ENCODE measurements at places on chromosomes 5 and 9.

DNA sequence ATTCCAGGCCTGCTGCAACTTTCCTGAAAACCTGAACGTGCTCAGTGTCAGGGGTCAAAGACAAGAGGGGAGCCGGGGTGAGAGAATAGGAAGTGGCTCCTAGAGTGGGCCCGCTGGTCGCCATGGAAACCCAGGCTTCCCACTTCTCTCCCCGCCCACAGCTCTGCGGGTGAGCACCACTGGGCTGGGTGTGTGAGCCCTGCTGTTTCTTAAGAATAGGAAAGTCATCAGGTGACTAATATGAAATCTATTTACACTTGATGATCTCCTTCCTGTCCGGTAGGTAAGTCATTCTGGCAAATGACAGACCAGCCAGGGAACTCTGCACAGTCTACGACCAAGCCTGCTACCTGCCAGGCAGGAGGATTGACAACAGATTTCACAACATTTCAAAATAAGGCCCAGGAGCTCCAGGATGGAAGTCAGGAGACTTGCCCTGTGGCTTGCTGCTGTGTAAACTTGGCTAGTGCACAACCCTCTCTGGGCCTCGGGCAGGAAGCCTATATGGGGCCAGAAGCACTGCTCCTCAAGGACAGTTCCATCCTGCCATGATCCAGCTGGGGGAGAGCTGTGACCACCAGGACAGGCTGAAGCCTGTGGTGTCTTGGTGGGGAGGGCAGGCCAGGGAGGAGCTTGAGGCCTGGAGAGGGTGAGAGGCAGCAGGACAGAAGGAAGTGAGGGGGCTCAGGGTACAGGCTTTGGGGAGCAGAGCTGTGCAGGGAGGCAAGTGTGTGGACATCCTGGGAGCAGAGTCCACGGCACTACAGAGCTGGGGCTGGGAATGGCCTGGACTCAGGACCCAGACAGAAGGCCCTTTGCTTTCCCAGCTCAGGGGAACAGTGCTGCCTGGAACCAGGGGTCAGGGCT lies 60.6 kb downstream of the SHB start:
- DNase-seq: peak; percentile 22

DNA sequence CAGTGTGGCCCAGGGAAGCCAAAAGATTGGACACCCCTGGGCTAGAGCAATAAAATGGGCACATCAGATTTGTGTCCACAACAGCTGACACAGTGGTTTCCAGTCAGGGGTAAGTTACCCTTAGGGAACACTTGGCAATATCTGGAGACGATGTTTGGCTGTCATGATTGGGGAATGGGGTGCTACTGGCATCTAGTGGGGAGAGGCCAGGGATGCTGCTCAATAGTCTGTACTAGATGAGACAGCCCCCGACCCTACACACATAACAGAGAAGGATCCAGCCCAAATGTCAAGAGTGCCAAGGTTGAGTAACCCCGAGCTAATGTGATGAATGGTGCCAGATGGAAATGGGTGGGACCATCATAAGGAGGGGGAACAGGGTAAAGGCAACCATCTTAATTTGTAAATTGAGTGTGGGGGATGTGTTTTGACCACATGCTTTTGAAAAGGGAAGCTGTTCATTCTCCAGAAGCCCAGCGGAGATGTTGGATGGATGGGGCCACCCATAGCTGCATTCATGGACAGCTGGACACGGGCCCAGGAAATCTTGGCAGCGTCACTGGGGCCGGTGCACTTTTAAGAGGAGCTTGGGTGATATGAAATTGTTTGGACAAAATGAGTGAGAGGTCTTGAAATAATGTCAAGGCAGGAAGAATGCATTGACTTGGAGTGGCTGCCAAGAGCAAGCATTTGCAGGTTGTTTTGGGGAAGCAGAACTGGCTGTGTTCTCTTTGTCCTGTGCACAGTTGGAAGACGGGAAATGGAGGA lies 33.4 kb downstream of the SYK start:
- peak; percentile 74 for DNase-seq

- no peak for DNase-seq
These were observed 115.4 kb upstream of the SLC44A1 start for GRCh38 chr9:105128908-105129600.

GRCh38 chr9:89739511-89739910 lies 134.7 kb downstream of the GADD45G start:
- DNase-seq: no peak

- DNase-seq: no peak
These were observed 213.2 kb upstream of the RPS23 start for GRCh38 chr5:82491397-82491796.

GRCh38 chr5:61599370-61600122 lies 267.5 kb downstream of the ZSWIM6 start:
- peak; percentile 44 for DNase-seq

DNA sequence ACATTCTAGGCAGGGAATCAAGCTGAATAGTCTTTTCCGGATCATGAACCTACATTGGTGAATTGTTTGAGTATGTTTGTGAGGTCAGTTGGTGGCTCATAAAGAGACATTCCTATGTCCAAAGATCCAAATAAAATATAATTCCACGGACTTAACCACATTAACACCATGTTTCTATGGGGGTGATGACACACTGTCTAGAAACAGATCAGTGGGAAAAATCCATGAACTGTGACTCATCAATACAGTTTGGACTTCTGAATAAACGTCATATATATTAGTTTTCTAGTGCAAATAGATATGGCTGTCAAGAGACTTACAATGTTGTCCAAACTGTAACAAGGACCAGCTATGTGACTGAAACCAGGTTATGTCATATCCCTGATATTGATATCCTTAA lies 509.9 kb upstream of the TYRP1 start:
- no peak for DNase-seq

- DNase-seq: no peak
These were observed 47.8 kb upstream of the TGFBR1 start for GRCh38 chr9:99056886-99057664.

DNA sequence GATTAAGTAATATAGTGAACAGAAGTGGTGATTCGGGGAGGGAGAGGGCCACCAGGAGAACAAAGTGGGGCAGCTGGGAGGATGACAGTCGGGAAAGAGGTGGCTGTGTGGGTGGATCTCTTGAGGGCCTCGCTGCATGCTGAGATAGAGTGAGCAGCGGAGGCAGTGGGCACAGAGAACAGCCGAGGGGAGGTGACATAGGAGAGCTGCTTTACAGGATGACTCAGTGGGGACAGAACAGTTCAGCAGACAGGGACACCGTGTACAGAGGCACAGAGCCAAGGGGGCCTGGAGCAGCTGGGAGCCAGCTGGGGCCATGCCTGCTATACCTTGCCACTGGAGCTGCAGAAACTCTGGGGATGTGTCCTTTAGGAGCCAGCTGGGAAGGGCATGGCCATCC lies 273.9 kb downstream of the GADD45G start:
- peak; percentile 94 for DNase-seq

GRCh38 chr5:105033637-105034400 lies 1471.2 kb upstream of the NUDT12 start:
- no peak for DNase-seq

DNA sequence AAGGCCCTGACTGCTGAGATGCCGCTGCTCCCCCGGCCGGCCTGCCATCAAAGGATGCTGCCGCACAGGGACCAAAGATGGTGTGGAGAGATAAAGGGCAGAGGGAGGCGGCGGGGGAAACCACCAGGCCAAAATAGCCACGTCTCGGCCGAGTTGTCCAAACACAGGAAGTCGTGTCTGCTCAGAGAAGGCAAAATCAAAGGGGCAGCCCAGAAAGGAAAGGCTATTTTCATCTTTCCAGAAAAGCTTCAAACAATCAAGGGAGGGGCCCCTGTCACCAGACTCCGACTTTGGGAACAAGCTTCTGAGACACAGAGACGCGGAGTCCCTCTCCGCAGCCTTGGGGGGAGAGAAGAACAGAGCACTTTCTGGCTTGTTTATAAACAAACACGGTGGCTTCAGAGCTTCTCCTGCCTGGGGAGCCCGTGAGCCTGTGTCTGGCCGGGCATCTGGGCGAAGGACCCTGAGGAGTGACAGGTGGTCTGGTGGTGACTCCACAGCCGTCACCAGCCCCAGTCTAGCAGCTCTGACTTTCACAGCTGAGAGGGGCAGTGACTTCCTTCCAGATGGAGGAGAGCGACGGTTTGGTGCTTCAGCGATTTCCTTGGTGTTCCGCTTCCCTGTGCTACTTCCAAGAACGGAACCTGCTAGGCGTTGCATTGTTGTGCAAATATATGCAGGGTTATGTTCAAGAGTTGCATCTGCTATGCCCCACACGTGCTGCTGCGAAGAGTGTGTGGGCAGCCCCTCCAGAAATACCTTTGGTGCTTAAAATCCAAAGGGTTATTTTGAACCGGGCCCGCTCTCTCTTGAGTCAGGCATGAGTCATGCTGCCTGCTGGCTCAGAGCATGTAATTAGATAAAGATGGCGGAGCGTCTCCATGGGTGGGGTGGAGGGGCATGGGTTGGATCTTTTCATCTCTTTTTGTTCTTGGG lies 24.0 kb downstream of the ADAMTSL2 start:
- no peak for DNase-seq

- DNase-seq: no peak
These were observed 65.5 kb downstream of the EBF1 start for GRCh38 chr5:159034083-159034824.

DNA sequence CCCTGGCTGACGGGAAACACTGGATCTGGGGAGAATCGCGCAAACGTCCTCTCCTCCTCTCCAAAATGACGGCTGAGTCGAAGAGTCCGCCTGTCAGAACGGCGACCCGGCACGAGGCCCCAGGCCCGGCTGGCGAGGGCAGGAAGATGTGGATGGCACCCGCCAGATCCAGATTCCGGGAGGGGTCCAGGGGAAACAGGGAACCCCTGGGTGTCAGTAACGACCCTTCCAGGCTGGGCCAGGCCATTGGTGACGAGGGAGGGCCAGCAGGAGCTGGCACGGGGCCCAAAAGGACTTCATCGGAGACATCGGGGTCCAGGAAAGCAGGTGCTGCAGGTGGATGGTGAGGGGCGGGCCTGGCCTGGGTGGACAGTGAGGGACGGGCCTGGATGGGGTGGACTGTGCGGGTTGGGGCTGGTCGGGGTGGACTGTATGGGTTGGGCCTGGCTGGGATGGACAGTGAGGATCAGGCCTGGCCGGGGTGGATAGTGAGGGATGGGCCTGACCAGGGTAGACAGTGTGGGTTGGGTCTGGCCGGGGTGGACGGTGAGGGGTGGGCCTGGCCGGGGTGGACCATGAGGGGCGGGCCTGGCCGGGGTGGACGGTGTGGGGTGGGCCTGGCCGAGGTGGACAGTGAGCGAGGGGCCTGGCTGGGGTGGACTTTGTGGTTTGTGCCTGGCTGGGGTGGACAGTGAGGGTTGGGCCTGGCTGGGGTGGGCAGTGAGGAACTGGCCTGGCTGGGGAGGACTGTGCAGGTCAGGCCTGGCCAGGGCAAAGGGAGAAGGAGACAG lies 14.0 kb downstream of the SLC6A3 start:
- DNase-seq: no peak

GRCh38 chr9:111400564-111400898 lies 70.5 kb upstream of the OR2K2 start:
- DNase-seq: no peak

DNA sequence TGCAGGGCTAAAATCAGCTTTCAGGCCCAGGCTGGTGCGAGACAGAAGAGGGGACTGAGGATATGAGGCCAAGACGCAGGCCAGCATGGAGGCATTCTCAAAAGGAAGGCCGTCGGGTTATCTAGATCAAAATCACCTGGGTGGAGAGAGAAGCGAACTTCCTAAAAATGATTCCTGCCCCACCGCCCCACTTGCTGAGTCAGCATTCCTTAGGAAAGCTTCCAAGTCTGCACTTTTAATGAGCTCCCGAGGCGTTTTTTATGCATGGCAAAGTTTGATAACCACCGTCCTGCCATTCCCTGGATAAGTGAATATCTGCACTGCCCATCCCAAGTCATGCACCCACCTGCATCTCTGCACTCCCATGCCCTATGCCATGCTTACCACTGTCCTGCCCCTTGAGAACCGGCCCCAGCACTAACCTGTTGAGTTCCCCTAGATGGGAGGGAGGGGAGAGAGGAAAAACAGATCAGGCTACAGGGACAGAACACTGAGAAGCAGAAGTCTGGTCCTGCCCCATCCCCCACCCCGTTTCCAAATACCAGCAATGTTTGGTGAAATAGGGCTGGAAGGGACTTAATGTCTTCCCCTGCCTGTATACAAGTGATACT lies 1.6 kb upstream of the SPOCK1 start:
- DNase-seq: no peak

DNA sequence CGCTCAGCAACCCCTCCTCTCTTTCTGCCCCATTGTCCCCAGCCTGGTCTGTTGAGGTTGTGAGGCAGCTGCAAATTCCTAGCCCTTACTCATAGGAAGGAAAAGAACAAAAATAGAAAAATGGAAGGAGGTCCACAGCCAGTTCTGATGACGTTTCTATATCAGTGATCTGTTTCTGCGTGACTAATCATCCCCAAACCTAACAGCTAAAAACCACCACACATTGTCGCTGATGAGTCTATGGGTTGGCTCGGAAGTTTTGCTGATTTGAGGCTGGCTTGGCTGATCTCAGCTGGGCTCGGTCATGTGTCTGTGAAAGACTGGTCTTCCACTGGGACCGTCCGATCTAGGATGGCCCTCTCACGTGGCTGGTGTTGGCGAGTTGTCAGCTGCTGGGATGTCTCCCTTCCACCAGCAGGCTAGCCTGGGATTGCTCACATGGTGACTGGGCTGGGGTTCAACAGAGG lies 200.6 kb upstream of the ZNF618 start:
- no peak for DNase-seq

DNA sequence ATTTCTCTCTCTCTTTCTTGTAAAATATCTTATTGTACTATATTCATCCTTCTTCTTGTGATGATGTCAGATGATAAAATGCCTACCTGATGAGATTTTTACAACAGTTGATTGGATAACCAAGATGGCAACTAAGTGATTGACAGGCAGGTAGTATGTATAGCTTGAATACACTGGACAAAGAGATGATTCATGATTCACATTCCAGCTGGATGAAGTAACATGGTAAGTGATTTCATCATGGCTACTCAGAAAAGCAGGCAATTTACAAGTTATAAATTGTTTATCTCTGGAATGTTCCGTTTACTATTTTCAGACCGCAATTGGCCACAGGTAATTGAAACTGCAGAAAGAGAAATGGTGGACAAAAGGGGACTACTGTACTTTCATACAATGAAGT lies 1471.7 kb upstream of the C9orf72 start:
- DNase-seq: no peak

DNA sequence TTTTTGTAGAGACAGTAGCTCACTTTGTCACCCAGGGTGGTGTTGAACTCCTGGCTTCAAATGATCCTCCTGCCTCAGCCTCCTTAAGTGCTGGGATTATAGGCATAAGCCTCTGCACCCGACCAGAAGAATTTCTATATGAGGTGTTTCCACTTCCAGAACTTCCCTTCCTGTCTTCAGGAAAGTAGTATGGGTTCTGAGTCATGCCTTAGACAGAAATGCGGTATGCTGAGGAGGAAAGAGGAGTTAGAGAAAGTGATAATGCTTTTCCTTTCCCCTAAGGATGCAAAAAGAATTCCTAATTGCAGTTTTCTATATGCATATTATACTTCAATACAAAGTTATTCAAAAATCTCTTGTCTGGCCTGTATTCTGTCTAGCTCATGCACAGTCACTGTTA lies 16.4 kb upstream of the ADAMTSL1 start:
- DNase-seq: no peak

DNA sequence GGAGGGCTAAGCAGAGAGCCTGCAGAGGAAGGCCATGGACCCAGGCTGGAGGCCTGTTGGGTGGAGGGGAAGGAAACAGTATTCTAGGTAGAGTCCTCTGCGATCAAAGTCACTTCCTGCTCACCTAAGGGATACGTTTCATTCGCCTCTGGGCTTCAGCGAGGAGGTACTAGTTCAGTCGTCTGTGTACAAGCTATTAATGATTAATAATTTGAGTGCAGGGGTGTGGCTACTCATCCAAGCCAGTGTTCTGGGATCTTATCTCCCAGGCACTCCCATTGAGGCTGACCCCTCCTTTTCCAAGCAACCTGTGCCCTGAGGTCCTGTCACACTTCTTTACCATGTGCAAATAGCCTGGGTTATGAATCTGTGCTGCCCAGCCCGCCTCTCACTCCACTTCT lies 25.2 kb downstream of the RALGPS1 start:
- DNase-seq: no peak

Measured in NCI-H2029 (cell line).